SK-N-SH treated with all-trans-retinoic acid at 6 μM for 48 hours (cell line): ENCODE measurements at places on chromosomes 2 and 18.
A peak's percentile ranks its signal among the peaks of the same experiment; 100 is the strongest.

DNA sequence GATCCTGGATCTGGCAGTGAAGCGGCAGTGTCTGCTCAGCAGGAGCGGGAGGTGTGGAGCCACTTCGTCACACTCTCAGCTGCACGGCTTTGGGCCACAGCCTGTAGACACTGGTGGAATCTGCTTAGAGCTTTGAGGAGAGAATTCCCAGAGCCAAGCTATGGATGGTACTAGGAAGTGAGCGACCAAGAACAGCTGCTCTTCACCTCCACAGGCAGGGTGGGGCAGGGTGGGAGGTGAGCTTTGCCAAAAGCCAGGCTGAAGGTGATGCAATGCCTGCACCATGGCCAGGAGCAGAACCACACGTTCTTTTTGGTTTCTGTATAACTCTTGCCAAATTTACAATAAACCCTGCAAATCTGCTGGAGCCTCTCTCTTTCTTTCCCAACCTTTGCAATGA, 226.1 kb downstream of the ANKRD30B start:
- no peak for ATAC-seq

DNA sequence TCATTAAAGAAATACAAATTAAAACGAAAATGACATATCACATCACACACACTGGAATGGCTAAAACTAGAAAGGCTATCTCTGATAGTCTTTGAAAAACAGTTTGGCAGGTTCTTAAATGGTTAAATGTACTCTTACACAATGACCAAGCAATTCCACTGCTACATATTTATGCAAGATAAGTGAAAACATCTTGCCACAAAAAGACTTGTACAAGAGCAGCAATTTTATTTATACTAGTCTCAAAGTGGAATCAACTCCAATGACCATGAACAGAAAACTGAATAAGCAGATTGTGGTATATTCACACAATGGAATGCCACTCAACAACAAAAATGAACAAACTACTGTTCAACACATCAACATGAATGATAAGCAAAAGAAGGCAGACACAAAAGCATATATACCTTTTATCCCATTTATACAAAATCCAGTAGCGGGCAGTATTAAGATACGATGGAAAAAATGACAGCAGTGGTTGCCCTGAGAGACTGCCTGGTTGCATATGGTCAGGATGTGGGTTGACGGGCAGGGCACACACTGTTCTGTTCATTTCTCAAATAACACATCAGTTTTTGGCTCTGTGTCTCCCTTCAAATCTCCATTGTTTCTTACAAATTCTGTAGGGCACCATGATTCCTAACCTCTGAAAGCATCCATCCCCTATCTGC, 25.4 kb downstream of the SP100 start:
- peak; percentile 92 for ATAC-seq

DNA sequence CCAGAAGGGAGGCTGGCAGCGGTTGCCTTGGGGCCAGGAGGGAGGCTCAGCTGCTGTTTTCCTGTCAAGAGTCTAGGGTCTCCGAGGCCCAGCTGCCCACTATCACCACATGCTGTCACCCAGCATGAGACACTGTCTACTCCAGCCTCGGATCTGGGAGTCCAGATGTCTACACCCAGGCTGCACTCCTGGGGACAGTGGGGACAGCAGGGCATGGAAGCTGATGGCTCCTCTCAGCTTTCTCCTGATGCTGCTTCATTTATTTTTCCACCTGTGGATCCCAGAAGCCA, 134.0 kb downstream of the PTGR3 start:
- no peak for ATAC-seq

- peak; percentile 2; the same call in 1 of the 3 replicates for ATAC-seq
Measured at GRCh38 chr2:99153921-99154604, 679 bp downstream of the TSGA10 start.

DNA sequence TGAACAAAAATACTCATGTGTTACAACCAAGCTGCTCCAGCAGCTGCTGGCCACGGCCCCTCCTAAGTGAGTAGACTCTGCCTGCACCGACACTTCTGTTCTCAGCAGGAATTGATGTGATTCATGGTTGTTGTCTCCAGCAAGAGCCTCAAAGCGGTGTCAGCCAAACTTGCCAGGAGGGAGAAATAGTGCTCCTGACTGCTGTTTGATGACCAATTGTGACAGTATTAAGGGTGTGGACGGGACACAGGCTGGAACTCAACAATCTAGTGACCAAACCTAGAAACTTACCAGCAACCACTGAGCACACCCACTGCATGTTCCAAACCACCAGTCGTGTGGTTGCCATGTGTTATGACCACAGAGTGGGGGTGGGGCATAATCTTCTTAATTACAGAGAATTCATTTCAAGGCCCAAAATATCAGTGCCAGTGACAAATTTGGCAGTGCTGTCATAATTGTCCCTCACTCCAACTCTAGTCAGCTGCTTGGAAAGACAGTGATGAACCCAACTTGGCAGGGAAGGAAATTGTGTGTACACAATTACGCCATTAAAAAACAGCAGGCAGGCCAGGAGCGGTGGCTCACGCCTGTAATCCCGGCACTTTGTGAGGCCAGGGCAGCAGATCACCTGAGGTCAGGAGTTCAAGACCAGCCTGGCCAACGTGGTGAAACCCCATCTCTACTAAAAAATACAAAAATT, 30.4 kb downstream of the FBLN7 start:
- no peak for ATAC-seq

DNA sequence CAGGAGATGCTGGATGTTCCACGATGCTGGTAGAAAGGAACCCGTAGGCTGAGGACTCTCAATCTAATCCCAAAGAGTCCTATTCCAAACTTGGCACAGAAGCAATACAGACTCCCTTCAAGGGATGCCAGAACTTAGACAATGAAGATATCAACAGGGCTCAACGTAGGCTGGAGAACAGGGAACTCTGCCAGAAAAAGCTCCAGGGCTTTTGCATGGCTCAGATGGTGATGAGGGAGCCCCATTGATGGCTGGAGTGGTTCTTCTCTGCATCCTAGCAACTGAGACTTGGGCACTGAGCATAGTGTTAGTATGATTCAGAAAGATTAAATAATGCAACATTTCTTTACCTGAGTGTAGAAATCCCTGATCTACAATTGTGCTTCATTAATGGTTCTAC, 117.2 kb upstream of the NCK2 start:
- no peak for ATAC-seq

GRCh38 chr18:62942578-62942977, 227.2 kb downstream of the PHLPP1 start:
- no peak for ATAC-seq

GRCh38 chr2:26650713-26651469, 9.7 kb upstream of the CIB4 start:
- no peak for ATAC-seq

- no peak for ATAC-seq
Measured at GRCh38 chr18:51266773-51267172, 69.3 kb upstream of the MEX3C start.

GRCh38 chr2:178317811-178318210, 123.5 kb downstream of the OSBPL6 start:
- ATAC-seq: no peak

DNA sequence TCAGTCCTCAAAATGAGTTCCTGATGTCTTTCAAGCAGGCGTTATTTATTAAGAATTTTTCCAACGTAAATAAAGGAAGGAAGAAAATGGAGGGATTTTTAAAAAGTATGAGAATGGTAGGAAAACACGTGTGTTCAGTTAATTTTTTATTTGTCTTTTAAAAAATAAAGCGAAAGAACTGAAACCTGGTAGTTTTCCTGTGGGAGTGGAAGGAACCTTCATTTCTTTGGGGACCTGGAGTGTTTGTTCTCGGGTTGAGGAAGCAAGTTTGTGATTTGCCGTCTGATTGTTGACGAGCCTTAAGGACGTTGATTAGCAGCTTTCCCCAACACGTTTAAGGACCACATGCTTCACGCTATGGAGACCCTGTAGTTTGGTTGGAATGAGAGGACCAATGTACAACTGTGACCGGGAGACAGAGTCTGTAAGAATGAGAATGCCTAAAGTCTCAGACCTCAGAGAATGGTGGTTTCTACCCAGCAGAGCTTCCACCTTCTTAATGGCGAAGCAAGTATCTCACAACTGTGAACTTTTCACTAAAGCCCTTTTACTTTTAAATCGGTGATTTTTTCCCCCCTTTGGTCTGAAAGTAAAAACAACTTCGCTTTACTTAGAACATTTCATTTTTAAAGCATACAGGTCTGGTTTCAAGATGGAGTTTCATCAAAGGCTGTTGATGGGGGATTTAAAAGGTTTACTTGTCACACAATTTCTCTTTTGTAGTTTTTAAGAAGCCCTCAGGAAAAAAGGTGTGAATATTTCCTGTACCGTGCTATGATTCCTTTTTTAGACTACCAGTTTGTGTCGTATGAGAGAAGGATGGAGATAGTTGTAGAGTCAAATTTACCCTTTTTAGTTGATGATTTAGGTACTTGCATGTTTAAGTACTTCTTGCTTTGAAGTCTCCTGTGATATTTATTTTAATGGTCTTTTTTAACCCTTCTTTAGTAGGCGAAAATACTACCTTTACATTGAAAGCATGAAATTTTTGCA, 1.4 kb downstream of the TTC39C start:
- no peak for ATAC-seq

DNA sequence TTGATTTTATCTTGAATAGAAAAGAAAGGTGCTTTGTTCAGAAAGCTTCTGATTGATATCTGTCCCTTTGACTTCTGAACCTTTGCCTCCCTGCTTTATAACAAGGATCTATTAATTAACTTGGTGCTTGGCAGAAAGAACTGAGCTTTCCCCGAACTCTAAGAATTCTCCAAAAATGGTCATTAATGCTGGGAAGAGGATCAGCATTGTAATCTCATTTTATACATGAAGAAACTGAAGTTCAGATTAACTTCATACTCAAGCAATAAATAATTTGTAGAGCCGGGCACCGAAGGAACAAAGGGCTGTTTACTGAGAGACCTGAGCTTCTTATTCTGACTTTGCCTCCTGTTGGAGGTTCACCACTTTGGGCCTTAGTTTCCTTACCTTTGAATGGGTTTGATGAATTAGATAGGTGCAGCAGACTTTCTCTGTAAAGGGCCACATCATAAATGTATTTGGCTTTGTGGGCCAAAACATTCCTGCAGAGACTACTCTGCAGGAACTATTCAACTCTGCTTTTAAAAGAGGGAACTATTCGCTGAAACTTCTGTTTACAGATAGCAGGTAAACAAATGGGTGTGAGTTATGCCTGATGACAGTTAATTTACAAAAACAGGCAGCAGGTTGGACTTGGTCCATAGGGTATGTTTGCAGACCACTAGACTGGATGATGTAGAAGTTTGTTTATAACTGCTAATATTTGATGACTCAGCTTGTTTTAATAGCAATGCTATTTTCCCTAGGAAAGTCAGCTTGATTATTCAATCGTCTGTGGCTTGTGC, 272.9 kb downstream of the TGIF1 start:
- no peak for ATAC-seq

- no peak for ATAC-seq
Measured at GRCh38 chr18:35409911-35410310, 32.8 kb upstream of the ZNF396 start.

- ATAC-seq: peak; percentile 3; the same call in 1 of the 3 replicates
Measured at GRCh38 chr2:47033102-47033880, 117.7 kb upstream of the MCFD2 start.
